ENCODE measurements at places on chromosomes 13 and 19. TPM values are rescaled to one million over a fixed set of nuclear protein-coding genes. Genes with fewer than 3 reads are reported as not detected.

GRCh38 chr19:49497047-49497788, 984 bp downstream of the RPS11 start:
- DNase-seq = peak; percentile 52

DNA sequence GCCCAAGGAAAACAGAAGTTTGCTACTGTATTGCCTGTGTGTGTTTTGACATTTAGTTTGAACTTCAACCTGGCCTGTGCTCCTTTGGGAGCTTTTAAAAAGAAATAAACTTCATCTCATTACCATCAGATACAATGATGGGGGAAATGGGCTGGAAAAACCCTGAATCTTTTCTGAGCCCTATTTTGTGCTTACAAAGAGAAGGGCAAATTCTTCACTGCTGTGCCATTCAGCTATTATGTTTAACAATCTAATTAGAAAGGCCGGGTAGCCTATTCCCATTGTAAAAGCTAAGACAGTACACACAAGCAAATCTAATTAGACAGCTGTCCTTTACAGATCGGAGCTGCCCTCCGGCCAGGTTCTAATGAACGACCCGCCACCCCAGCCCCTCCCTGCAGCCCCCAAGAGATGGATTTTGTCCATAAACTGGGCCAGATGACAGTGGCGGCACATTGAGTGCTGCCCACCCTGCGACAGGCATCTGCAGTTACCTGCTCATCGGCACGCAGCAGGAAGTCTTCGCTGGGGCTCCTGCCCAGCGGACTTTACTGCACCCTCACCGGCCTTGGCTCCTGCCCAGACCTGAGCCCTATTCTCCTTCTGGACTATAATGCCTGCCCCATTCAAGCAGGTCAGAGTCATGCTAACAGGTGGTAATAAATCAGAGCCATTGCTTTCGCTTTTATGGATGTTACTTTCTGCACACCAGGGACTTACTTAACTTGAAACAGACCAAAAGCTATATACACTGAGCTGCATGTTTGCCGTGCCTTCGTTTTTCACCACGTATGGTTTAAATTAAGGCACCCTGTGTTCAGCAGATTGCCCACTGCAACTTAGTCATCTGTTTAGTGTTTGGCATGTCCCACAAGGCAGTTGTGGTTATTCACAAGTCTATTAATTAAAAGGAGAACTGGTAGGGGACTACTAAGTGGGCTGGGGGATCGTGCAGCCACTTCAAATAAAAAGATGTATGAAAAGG, 549.6 kb downstream of the FGF9 start:
- DNase-seq = no peak

DNA sequence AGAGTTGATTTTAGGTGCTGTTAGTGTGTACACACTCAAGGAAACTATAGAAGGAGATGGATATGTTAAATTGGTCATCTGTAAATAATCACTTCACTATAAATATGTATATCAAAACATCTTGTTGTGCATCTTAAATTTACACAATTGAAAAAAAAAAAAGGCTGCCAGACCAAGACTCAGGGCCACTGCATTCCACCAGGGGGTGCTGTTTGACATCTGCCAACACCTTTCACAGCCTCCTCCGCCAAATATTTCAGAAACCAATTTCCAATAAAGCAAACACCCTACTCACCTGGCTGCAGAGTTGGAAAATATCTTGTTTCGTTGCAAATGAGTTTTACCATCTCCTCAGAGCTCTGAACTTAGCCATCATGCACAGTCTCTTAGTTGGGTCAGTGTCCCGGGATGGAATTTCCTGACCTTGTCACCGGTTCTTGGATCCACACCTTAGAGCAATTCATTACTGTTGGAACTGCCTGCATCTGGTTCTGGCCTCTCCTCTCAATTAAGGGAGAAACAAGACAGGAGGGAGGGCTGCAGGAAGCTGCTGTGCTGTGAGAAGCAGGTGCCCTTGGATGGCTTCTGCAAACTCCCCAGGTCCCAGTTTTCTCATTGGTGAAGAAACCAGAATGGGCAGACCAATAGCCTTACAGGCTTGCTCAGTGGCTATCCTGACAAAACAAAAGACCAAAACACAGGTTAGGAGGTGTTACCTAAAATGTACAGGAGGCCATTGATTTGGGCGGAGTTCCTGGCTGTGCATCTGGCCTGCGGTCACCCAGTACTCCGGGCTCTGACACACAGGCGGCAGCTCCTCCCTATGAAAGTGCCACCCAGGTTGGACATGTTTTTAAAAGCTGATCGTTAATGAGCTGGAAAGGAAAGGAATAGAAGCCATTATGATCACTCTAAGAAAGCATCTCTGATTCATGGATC, 746.6 kb downstream of the UQCRFS1 start:
- peak; percentile 79 for DNase-seq

- no peak for DNase-seq
These were observed 50.7 kb upstream of the AKAP11 start for GRCh38 chr13:42221121-42221765.

DNA sequence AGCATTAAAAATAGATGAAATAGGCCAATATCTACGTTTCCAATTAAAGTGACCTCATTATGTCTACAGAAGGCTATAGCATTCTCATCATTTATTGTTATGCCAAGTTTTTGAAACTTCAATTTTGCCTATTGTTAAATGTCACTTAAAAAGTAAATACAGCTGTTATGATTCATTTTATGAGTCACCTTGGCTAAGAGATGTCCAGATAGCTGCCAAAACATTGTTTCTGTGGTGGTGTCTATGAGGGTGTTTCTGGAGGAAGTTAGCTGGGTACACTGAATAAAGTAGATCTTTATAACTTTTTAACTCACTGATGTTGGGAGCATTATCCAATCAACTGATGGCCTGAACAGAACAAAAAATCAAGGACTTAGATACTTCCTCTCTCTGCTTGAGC, 1209.7 kb upstream of the PCDH9 start:
- DNase-seq = no peak

GRCh38 chr19:16088351-16089009, 12.2 kb downstream of the TPM4 start:
- DNase-seq = no peak

- no peak for DNase-seq
These were observed 25.4 kb downstream of the VWA8 start for GRCh38 chr13:41935501-41935900.

DNA sequence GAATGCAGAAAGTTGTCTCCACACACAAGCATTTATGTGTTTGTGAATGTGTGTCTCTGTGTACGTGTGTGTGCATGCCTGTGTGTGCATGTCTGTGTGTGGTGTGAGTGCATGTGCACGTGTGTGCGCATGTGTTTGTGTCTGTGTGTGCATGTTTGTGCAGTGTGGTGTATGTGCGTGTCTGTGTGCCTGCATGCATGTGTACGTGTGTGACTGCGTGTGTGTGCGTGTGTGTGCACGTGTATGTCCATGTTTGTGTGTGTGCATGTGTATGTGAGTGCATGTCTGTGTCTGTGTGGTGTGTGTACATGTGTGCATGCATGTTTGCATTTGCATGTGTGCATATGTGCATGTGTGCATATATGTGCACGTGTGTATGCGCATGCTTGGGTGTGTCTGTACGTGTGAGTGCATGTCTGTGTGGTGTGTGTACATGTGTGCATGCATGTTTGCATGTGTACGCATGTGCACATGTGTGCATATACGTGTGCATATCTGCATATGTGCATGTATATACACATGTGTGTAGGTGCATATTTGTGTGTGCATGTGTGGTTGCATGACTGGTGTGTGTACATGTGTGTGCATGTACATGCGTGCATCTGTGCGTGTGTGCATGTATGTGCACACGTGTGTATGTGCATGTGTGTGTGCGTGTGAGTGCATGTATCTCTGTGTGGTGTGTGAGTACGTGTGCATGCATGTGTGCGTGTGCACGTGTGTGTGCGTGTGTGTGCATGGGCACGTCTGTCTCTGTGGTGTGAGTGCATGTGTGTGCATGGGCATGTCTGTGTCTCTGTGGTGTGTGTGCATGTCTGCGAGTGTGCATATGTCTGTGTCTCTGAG, 8.2 kb upstream of the TMEM255B start:
- no peak for DNase-seq

GRCh38 chr13:89052699-89053098, 1381.5 kb downstream of the SLITRK5 start:
- no peak for DNase-seq

DNA sequence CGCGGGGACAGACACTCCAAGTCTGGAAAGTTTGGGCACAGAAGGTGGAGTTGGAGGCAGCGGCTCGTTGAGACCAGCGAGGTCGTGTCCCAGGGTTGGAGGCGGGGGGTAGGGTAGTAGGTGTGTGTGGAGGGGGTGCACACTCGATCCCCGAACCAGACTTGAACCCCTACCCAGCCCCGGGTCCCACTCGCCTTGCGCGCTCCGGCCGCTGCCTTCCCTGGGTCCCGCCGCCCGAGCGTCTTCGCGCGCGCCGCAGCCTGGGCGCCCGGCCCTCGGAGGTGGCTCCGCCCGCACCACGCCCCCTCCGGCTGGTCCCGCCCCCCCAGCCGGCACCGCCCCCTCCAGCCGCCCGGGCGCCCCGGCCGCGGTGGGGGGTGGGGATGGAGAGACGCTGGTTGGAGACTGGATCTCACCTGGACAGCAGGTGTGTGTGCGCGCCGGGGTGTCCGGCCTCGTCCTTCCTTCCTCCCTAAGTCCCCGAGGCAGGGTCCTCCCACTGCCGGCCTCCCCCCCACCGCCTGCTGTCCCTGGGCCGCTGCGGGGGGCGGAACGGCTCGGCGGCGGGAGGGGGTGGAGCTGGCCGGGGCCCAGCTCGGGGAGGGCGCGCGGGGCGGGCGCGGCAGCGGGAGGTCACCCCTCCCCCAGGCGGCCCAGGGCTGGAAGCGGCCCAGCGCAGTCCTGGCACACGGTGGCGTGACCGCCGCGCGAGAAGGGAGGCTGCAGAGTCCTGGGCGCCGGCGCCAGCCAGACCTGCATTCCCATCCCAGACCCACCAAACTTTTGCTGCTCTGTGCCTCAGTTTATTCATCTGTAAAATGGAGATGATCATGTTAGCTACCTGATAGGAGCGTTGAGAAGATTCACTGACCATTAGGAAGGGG, at the start of gene KANK2:
KANK2 (minus strand) TSS at position 255 of the 884 bp plus-strand sequence. CDS start 3,034 bp downstream, outside the sequence.
- peak; percentile 82 for DNase-seq

DNA sequence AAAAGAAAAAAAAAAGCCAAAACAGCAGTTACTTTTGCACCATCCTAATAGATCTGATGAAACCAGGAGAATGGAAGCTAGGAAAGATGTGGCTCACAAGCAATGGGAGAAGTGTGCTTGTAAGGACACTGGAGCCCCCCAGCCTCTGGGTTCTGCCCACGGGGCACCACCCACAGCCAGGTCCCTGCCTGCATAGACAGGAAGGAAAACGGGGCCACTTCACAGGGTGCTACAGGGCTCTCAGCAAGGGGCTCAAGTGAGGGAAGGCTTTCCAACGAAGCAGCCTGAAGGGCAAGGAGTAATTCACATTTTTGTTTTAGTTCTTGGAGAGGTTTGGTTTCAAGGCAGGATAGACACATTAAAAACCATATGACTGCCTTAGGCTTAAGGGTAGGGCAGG, 42.7 kb downstream of the BRD4 start:
- DNase-seq = no peak

- DNase-seq = no peak
These were observed 36.5 kb downstream of the WDR87 start for GRCh38 chr19:37869766-37870340.

GRCh38 chr19:32519023-32519422, 62.0 kb upstream of the PDCD5 start:
- DNase-seq = no peak

DNA sequence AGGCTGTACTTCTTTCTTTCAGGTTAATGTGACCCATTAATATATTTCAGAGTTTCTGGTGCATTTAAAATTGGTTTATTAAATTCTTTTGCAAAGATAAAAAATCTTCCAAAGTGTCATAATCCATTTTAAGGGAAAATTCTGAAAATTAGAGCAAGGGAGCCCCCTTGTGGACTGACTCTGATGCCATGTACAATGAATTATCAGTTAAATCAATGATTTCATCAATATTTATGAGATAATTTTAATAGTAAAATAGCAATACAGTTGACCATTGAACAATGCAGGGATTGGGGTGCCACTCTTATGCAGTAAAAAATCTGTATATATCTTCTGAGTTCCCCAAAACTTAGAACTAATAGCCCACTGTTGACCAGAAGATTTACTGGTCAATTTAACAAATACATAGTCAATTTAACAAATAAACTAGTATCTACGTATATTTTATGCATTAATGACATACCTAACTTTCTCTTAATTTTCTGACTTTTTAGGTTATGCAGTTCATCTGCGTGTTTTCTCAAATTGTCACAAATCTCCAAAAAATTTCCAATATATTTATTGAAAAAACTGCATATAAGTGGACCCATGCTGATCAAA, 479.1 kb upstream of the MIR17HG start:
- no peak for DNase-seq

DNA sequence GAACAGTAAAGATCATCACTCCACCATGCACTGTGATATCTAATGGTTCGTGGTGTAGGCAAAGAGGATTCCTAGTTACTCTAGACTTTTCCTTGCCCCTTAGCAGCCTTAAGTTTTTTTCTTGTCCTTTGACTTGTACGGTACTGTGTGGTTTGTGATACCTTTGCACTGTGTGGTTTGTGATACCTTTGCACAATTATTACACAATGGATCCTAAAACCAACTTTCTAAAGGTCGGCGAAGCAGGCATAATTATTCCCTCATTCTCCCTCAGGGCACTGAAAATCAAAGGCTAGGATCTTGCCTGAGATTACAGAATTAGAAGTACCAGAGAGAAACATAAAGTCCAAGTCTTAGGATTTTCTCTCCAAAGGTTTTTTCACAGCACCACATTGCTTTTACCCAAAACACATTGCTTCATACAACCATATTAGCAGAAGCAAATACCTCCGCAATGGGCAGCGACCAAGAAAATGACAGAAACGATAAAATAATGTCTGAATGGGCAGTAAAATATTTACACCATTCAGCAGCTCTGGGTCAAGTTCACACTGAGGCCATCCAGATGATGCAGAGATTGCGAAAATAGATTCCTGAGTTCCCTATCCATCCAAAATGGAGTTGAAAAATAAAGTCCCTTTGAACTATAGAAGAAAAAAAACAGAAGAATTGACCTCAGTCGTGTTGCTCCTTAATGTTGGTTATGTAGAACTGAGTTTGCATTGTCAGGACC, 106.4 kb downstream of the FGF14 start:
- DNase-seq = no peak

- no peak for DNase-seq
These were observed 61.5 kb upstream of the ZNF536 start for GRCh38 chr19:30310602-30311263.

Gene ADGRE2
- total RNA-seq = 3.2 TPM

Gene ARRDC2
- 9.9 TPM for total RNA-seq

Gene OXGR1
- total RNA-seq = 0.71 TPM

Gene LRRC25
- 0.18 TPM for total RNA-seq

Gene COX6B2
- total RNA-seq = 8.0 TPM

Gene IFI30
- total RNA-seq = 26.2 TPM

Gene LYL1
- 0.60 TPM for total RNA-seq

Gene RAB3A
- 12.2 TPM for total RNA-seq

Gene B3GNT8
- total RNA-seq = 2.3 TPM

Gene LGI4
- 15.1 TPM for total RNA-seq

Gene TEX101
- total RNA-seq = not detected

Gene FPR1
- total RNA-seq = not detected

Gene SBK2
- 5.2 TPM for total RNA-seq

Gene OR7A5
- total RNA-seq = not detected

Data from WTC11 (cell line).